ENCODE measurements at places on chromosomes 2 and 18.

GRCh38 chr2:5938566-5938896 lies 246.3 kb downstream of the SOX11 start:
- no peak for DNase-seq

DNA sequence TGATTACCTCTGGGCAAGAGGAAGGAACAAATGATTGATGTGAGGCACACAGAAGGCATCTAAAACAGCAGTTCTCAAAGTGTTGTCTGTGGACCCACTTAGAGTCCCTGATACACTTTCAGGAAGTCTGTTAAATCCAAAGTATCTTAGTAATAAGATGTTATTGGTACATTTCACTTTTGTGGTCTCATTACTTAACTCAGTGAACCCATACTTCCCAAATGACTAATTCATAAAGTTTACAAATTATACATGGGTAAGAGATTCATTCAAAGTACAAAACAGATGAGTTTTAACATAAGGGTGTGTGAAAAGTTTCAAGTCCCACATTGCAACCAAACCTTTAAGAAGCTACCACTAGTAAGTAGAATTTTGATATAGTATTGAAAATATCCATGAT lies 440.5 kb downstream of the NUP35 start:
- no peak for DNase-seq

DNA sequence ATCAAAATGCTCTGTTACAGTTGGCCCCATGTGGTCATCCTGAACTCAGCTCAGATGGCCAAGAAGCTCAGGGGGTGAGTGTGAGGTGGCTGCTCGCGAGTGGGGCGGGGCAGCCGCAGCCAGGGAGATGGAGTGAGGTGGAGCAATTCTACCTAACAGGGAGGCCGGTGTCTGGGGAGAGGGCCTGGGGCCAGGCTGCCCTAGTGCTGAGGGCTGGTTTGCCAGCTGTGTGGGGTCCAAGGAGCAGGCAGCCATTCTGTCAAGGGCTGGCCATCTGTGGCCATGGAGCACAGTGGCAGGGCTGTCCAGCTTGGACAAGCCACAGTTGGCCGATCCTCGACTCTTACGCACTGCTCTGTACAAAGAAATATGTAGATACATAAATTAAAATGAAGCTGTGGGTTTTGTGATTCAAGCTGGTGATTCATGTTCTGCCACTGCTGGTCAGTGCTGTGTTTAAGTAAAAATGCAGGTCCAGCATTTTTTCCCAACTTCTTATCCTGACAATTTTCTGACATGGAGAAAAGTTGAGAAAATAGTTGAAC lies 82.1 kb downstream of the HS6ST1 start:
- no peak for DNase-seq

GRCh38 chr2:173387079-173387478 lies 32.4 kb downstream of the CDCA7 start:
- no peak for DNase-seq

GRCh38 chr18:7879717-7880116 lies 312.6 kb downstream of the PTPRM start:
- no peak for DNase-seq

GRCh38 chr18:74715306-74715705 lies 117.6 kb downstream of the ZNF407 start:
- no peak for DNase-seq

GRCh38 chr2:7456762-7457161 lies 539.5 kb downstream of the RNF144A start:
- no peak for DNase-seq

GRCh38 chr18:60493066-60493465 lies 120.5 kb upstream of the MC4R start:
- no peak for DNase-seq

DNA sequence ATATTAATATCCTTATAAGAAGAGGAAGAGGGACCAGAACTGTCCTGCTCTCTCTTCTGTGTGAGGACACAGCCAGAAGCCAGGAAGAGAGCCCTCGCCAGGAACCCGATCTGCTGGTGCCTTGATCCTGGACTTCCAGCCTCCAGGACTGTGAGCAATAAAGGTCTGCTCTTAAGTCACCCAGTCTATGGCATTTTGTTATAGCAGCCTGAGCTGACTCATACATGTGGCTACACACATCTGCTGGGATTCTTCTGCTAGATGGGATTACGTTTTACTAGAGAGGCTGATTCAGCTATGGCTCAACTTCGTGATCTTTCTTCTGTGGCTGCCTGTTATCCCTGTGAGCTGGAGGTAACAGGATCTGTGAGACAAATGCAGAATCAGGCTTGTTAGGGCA lies 29.6 kb downstream of the ARL4C start:
- no peak for DNase-seq

- no peak for DNase-seq
Observed at GRCh38 chr2:204279819-204280218, 265.5 kb upstream of the PARD3B start.

- no peak for DNase-seq
Observed at GRCh38 chr18:78966793-78967106, 12.9 kb upstream of the SALL3 start.

DNA sequence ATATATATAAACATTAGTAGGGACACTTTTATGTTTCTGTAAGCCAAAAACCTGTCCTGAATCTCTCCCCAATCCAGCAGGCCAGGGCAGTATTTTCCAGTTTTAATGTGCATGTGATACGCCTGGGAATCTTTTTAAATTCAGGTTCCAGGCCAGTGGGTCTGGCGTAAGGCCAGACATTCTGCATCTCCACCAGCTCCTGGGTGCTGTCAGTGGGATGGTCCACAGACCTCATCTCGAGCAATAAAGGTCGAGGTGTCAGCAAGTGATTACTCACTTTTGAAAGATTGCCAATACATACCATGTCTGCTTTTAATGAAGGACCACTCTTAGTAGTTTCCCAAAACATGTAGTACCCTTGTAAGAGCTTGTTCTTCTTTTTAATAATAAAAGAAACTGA lies 189.9 kb upstream of the SH3BP4 start:
- no peak for DNase-seq

- DNase-seq: no peak
Observed at GRCh38 chr2:237097911-237098702, 12.4 kb downstream of the COPS8 start.

GRCh38 chr2:216909541-216910210 lies 49.8 kb upstream of the TNP1 start:
- no peak for DNase-seq

- no peak for DNase-seq
Observed at GRCh38 chr2:46006473-46007025, 290.7 kb upstream of the EPAS1 start.

Data from activated CD4-positive, alpha-beta T cell treated with anti-CD3 and anti-CD28 coated beads, Interleukin-2, amount 50 U/mL, for 4 hours (primary cell).